ENCODE measurements at places on chromosomes 5 and 9. TPM values are rescaled to one million over a fixed set of nuclear protein-coding genes. Genes with fewer than 3 reads are reported as not detected.

DNA sequence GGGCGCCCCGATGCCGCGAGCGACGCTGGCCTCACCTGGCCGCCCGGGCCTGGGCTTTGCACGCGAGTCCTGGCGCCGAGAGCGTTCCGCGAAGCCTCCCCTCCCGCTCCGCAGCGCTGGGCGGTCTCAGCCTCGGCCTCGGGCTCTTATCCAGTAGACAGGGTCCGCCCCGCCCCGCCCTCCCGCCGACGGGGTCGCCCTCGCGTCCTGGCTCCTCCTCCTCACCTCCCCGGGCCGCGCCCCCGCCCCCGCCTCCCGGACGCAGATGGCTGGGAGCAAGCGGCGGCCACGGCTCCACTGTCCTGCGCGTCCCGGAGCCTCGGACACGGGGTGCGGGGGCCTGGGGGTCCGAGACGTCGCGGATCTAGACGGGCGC, at the start of gene SLC6A3:
TSS of gene SLC6A3 (minus strand) at position 128 of the 376 bp plus-strand sequence. CDS start 2,243 bp downstream, outside the sequence.
- H3K36me3 ChIP-seq: no peaks in the 10 kb centered on the region
- H3K27ac ChIP-seq: no peak within 1 kb of the TSS
- DNase-seq: no peak
- H3K4me3 ChIP-seq: no peak within 1 kb of the TSS

- peaks cover 14% of the 10 kb centered on the region for H3K27me3 ChIP-seq
- no peaks in the 10 kb centered on the region for H3K4me1 ChIP-seq
- DNase-seq: no peak
These were observed 11.6 kb upstream of the LAMC3 start for GRCh38 chr9:130997395-130997684.

- H3K4me1 ChIP-seq: no peaks in the 10 kb centered on the region
- H3K4me3 ChIP-seq: no peak overlapping the region
- no peak for DNase-seq
- no peak overlapping the region for H3K27ac ChIP-seq
- no peaks in the 10 kb centered on the region for H3K36me3 ChIP-seq
- H3K27me3 ChIP-seq: no peaks in the 10 kb centered on the region
These were observed 222.7 kb downstream of the PDZD2 start for GRCh38 chr5:31861601-31862000.

DNA sequence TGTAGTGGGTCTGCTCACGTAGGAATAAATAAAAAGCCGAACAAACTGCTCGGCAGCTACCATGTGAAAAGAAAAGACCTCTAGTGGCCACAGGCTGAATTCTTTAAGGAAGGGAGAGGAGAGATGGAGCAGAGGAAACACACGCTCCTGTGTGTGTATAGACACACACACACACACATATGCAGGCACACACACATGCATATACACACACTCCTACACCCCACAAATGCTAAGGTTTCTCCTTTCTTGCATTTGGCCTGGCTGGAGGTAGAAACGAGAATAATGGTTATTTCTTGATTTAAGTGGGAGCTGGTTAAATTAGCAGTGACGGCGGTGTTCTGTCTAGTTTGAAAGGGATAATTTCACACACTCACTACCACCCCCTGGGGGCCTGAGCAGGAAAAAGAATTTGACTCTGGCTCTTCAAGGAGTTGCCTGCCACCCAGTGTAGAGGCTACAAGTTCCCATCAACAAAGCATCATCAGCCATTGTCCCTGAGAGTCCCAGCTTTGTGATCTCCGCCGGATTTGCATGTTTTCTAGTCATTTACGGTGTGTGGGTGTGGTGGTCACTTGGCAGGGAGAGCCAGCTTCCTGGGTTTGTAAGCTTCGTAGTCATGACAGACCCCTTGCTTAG, at the start of gene INSYN2B:
TSS of gene INSYN2B (minus strand) at position 78 of the 636 bp plus-strand sequence. CDS start 96,597 bp downstream, outside the sequence.
- no peak within 1 kb of the TSS for H3K27ac ChIP-seq
- H3K4me1 ChIP-seq: no peaks in the 10 kb centered on the region
- no peaks in the 10 kb centered on the region for H3K36me3 ChIP-seq

- no peak overlapping the region for H3K4me3 ChIP-seq
- DNase-seq: peak; percentile 81
- H3K27me3 ChIP-seq: no peaks in the 10 kb centered on the region
- H3K4me1 ChIP-seq: no peaks in the 10 kb centered on the region
These were observed 59.4 kb upstream of the GNA14 start for GRCh38 chr9:77707383-77708063.

- peak; percentile 69 for DNase-seq
- H3K27ac ChIP-seq: peak within 1 kb of the TSS; percentile 57
- H3K27me3 ChIP-seq: peaks cover 13% of the 10 kb centered on the region
- peaks cover 5% of the 10 kb centered on the region for H3K4me1 ChIP-seq
- H3K4me3 ChIP-seq: peak within 1 kb of the TSS; percentile 41
These were observed at the start of gene NPDC1 for GRCh38 chr9:137046088-137046787. NPDC1 (minus strand) TSS chr9:137046177; CDS start chr9:137045989, 188 bp downstream.

- no peak overlapping the region for H3K4me3 ChIP-seq
- DNase-seq: no peak
- no peaks in the 10 kb centered on the region for H3K4me1 ChIP-seq
- no peaks in the 10 kb centered on the region for H3K36me3 ChIP-seq
- no peak overlapping the region for H3K27ac ChIP-seq
- no peaks in the 10 kb centered on the region for H3K27me3 ChIP-seq
These were observed 3.9 kb downstream of the C9orf72 start for GRCh38 chr9:27569406-27569805.

DNA sequence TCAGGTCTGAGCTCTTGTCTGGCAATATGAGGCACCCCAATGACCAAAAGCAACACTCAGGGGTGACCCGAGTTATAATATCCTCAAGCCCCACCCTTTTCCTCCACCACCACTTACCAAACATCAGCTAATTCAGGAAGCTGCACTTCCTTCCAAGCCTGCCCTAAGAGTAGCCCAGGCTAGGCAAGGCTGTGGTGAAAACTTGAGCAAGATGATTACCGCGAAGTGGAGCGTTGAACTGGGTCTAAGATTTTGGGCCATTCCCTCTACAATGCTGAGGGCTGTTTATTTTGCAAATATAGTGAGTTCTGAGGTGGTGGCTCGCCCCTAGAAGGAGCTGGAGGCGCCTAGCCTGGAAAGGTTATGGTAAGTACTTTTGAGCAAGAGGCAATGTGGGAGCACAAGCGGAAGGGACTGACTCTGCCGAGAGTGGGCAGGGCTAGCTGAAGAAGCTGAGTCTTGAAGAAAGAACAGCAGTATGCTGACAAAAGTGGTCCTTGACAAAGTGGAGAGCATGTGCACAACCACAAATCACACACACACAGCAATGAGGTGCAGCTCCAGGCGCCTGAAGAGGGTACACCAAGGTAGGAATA, at the start of gene HK3:
TSS of gene HK3 (minus strand) at position 51 of the 596 bp plus-strand sequence. CDS start 3,187 bp downstream, outside the sequence.
- no peaks in the 10 kb centered on the region for H3K36me3 ChIP-seq
- no peaks in the 10 kb centered on the region for H3K27me3 ChIP-seq
- H3K4me3 ChIP-seq: no peak within 1 kb of the TSS
- H3K4me1 ChIP-seq: no peaks in the 10 kb centered on the region
- DNase-seq: no peak

DNA sequence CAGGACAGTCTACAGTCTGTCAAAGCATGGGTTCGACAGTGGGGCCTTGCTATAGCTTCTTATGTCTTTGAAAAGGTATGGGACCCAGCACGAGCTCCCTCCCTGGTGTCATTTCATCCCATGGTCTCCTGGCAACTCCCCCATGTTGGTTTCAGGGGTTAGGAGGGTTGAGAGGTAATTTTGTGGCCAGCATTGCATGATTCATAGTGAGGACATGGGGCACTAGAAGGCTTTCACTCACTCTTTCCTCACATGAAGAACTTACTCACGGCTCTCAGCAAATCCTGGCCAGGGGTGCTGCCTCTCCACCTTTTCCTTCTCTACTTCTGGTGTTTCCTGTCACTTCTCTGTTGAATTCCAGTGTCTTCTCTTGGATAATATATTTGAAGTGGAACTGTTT, 134.7 kb upstream of the TNPO1 start:
- H3K27me3 ChIP-seq: no peaks in the 10 kb centered on the region
- no peaks in the 10 kb centered on the region for H3K4me1 ChIP-seq
- H3K27ac ChIP-seq: no peak overlapping the region
- no peak overlapping the region for H3K4me3 ChIP-seq
- DNase-seq: no peak
- H3K36me3 ChIP-seq: no peaks in the 10 kb centered on the region

GRCh38 chr5:173232499-173233346, 2.3 kb downstream of the NKX2-5 start:
- H3K4me1 ChIP-seq: peaks cover 16% of the 10 kb centered on the region
- no peaks in the 10 kb centered on the region for H3K36me3 ChIP-seq
- peaks cover 86% of the 10 kb centered on the region for H3K27me3 ChIP-seq
- H3K4me3 ChIP-seq: no peak overlapping the region
- DNase-seq: no peak

GRCh38 chr5:58599217-58599616, 16.3 kb downstream of the RAB3C start:
- no peaks in the 10 kb centered on the region for H3K27me3 ChIP-seq
- H3K4me3 ChIP-seq: no peak overlapping the region
- DNase-seq: no peak

DNA sequence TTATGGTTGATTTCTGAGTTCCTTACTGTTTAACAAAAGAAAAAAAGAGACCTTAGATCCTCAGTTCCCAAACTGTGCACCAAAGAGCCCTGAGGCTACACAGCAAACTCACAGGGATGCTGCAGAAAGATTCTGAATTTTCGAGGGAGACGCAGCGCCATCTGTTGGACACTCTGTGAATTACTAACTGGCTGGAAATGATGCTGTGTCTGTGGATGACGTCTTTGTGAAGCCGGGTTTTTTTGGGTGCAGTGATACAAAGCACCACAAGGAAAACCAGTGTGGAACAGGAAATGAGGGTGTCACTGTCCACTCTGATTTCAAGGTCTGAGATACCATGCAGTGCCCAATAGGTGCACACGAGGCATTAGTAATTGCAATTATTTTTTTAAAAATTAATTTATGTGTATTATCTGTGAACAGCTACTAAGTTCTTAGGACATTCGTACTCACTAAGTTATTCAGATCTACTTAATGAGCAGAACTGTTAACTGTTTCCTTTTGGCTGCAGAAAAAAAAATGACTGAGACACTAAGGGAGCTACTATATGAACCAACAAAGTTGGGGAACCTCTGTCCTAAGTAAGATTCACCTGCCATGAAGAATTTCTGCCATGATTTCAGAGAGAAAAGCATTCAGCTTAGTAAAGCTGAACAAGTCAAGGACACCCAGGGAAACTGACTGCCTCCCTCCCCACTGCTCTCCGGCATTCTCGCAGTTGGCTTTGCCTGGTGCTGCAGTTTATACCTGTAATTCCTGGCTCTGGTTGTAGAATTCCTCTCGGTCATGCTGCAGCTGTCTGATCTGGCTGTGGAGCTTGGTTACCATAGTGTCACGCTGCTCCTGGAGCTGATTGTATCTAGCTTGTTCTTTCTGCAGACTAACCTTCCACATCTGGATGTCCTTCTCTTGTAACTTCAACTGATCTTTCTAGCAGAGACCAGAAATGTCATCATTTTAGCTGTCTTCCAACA, 23.4 kb downstream of the SPACA9 start:
- H3K4me1 ChIP-seq: no peaks in the 10 kb centered on the region
- peak; percentile 54 for DNase-seq
- H3K4me3 ChIP-seq: no peak overlapping the region
- H3K27ac ChIP-seq: no peak overlapping the region
- H3K36me3 ChIP-seq: no peaks in the 10 kb centered on the region
- H3K27me3 ChIP-seq: no peaks in the 10 kb centered on the region

GRCh38 chr5:154630410-154630809, 124.8 kb upstream of the LARP1 start:
- no peaks in the 10 kb centered on the region for H3K36me3 ChIP-seq
- H3K27me3 ChIP-seq: no peaks in the 10 kb centered on the region
- no peak overlapping the region for H3K4me3 ChIP-seq
- DNase-seq: no peak
- H3K4me1 ChIP-seq: no peaks in the 10 kb centered on the region
- no peak overlapping the region for H3K27ac ChIP-seq

DNA sequence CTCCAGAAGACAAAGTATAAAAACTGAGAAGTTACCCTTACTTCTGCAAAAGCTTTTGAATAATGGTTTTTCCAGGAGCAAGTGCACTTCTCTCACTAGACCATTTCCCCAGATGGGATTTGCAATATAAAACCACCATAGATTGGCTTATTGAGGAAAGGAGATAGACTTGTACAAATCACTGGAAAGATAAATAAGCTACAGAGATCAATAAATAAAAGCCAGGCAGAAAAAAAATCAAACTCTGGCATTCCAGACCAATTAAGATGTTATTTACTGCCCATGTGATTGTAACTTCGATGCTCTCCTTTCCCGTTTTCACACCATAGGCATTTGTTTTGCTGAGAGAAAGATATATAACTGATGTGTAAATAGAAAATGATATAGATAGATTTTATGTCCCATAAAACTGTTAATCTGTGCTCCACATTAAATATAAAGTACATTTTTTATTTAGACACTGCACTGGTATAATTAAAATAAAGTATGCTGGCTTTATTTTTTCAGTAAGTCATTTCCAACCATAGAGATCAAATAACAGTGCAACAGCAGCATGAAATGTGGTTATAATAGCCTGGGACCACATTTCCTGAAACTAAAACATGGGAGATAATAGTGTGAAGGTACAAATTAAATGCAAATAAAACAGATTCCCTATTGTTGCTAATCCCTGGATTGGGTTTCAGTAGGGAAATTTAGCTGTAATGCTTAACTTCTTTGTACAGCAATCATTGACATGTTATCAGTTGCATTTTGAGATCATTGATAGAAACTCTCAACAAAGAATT, 177.7 kb downstream of the NR2F1-AS1 start:
- no peaks in the 10 kb centered on the region for H3K36me3 ChIP-seq
- no peak overlapping the region for H3K4me3 ChIP-seq
- H3K27ac ChIP-seq: no peak overlapping the region
- H3K27me3 ChIP-seq: no peaks in the 10 kb centered on the region
- no peaks in the 10 kb centered on the region for H3K4me1 ChIP-seq

GRCh38 chr5:7629561-7629960, 221.4 kb downstream of the CFAP90 start:
- DNase-seq: no peak
- H3K4me1 ChIP-seq: no peaks in the 10 kb centered on the region
- H3K36me3 ChIP-seq: no peaks in the 10 kb centered on the region
- H3K4me3 ChIP-seq: no peak overlapping the region

DNA sequence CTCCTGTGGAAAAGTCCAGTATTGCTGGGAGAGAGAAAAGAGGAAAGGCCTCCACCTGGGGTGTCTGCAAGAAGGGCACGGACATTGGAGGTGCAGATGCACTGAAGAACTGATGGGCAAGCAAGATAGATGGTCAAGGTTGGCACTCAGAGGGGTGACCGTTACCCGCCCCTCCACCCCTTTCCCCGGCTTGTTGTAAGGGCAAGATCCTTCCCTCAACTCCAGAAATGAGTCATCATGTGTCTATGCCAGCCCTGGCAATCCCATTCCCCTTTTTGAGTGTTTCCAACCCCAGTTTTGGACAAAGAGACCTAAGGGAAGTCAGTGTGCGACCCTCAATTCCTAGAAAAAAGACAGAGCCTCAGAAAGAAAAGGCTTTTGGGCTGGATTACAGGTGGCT, 34.9 kb upstream of the ATP6V1G1 start:
- peak; percentile 16 for DNase-seq
- no peak overlapping the region for H3K4me3 ChIP-seq
- peak overlapping the region; percentile 76 for H3K27ac ChIP-seq
- no peaks in the 10 kb centered on the region for H3K36me3 ChIP-seq

- no peaks in the 10 kb centered on the region for H3K27me3 ChIP-seq
- H3K4me1 ChIP-seq: no peaks in the 10 kb centered on the region
- no peak overlapping the region for H3K4me3 ChIP-seq
These were observed 35.5 kb downstream of the WDR36 start for GRCh38 chr5:111127453-111128195.

GRCh38 chr5:164002214-164002613, 496.8 kb downstream of the MAT2B start:
- H3K4me3 ChIP-seq: no peak overlapping the region
- no peaks in the 10 kb centered on the region for H3K27me3 ChIP-seq
- DNase-seq: no peak

The GABRB2 gene
- 10.1 TPM for total RNA-seq

The EIF4E1B gene
- total RNA-seq: not detected

The APBA1 gene
- 11.7 TPM for total RNA-seq
